ENCODE measurements at places on chromosomes 1 and 21. TPM values are rescaled to one million over a fixed set of nuclear protein-coding genes. Genes with fewer than 3 reads are reported as not detected.

PDPN gene
- not detected for total RNA-seq

CD247 gene
- 0.15 TPM for total RNA-seq

ERG gene
- total RNA-seq = 0.06 TPM

PLA2G2C gene
- total RNA-seq = not detected

NEGR1 gene
- not detected for total RNA-seq

NRAS gene
- total RNA-seq = 37.2 TPM

ZSWIM5 gene
- 0.52 TPM for total RNA-seq

FAM110D gene
- 0.03 TPM for total RNA-seq

TFAP2E gene
- total RNA-seq = 0.43 TPM

COL16A1 gene
- total RNA-seq = 6.0 TPM

EDEM3 gene
- 7.9 TPM for total RNA-seq

ADAMTS4 gene
- total RNA-seq = not detected

WDR64 gene
- not detected for total RNA-seq

TTC22 gene
- total RNA-seq = not detected

OR2L8 gene
- total RNA-seq = not detected

RIPK4 gene
- total RNA-seq = 13.3 TPM

PROX1 gene
- total RNA-seq = 0.07 TPM

HSPA6 gene
- total RNA-seq = 3.7 TPM

TMEM240 gene
- 0.44 TPM for total RNA-seq

LCK gene
- total RNA-seq = 0.07 TPM

NEXN gene
- total RNA-seq = 6.8 TPM

OLIG1 gene
- not detected for total RNA-seq

EPHA2 gene
- total RNA-seq = 122 TPM

MYOM3 gene
- total RNA-seq = 7.2 TPM

Data from A549 treated with DMSO at 1 μM for 4 hours (cell line).